ENCODE measurements at places on chromosomes 5 and 9. TPM values are rescaled to one million over a fixed set of nuclear protein-coding genes. Genes with fewer than 3 reads are reported as not detected.

DNA sequence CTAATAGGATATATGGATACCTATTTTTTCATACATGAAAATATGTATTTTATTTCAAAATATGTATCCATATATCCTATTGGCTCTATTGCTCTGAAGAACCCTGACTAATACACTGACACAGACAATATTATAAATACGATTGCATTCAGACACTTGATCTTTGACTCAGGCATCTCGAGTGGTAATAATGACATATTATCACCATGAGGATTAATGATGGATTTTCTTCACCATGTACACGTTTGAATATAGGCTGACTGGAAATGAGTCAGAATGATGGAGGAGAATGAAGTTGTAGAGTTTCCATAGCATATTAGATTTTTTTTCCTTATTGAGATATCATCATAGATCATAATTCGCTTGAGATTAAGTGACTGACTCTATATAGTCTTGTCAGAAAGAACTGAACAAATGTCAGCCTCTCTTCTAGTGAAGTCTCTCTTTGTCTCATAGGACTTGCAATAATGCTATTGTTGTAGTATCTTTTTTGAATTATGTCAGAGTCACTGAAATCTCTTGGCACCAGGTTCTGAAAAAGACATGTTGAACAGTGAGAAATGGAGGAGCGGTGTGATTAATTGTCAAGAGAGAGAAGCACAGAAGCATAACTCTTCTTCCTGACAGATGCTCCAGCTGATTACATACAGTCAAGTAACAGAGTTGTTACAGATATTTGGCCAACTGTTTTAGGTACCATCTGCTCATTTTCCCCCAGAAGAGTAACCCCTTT, 41.4 kb upstream of the SLCO6A1 start:
- DNase-seq = no peak

- no peak for DNase-seq
These were observed 9.6 kb upstream of the VLDLR start for GRCh38 chr9:2611961-2612360.

GRCh38 chr9:94606646-94607422, 13.2 kb upstream of the FBP2 start:
- no peak for DNase-seq

- DNase-seq = no peak
These were observed 237.1 kb downstream of the RFX3 start for GRCh38 chr9:3288686-3289085.

DNA sequence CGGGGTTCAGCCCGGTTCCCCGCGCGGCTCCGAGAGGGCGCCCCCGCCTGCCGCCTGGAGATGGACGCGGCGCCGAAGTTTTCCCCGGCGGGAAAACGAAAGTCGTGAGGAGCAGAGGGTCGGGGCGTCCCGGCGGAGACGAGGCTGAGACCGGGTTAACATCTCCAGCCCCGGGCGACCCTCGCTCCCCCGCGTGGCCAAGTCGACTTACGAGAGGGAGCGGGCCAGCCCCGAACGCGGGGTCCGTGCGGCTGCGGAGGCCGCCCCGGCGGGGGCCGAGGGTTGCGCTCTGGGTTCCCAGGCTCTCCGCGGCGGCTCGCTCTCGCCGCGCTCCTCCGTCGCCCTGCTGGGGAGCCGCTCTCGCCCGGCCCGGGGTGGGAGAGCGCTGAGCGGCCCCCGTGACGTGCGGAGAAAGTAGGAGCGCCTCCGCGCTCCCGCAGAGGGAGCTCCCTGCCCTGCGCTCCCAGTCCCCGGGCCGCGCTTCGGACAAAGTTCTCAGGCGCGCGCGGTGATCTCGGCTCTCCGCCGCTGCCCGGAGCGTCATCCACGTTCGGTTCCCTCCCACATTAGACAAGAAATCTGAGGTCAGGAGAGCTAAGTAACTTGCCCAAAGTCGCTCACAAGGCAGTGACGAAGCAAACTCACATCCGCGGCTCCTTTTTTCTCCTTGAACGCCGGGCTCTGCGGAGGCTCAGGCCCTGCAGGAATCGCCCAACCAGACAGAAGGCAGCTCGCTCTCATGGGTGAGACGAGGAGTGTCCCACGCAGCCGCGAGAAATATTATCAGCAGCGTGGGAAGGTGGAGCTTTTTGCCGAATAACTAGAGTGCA, 1.2 kb upstream of the GCNT4 start:
- peak; percentile 94 for DNase-seq

DNA sequence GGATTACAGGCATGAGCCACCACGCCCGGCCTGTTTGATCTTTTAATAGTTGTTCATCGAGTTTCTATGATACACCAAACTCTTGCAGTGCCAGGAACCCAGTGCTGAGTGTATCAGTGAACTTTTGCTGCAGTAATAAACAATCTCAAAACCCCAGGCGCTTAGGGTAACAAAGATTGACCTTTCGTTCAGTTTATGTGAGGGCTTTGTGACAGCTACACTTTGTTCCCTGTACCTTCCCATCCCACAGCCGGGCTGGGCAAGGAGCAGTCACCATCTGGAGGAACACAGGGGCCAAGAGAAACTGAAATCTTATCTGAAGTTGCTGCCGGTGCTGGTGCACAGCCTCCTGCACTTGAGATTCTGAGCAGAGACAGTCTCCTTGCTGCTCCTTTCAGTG, 17.2 kb upstream of the WNK2 start:
- no peak for DNase-seq

GRCh38 chr9:13432904-13433303, 153.4 kb upstream of the MPDZ start:
- no peak for DNase-seq

OR13F1 gene
- total RNA-seq = not detected

NADK2 gene
- 41.2 TPM for total RNA-seq

CYLC2 gene
- not detected for total RNA-seq

NPR2 gene
- 26.7 TPM for total RNA-seq

ZDHHC11B gene
- total RNA-seq = not detected

EDIL3 gene
- 16.3 TPM for total RNA-seq

GZMA gene
- not detected for total RNA-seq
